ENCODE measurements at places on chromosomes 2 and 18.

DNA sequence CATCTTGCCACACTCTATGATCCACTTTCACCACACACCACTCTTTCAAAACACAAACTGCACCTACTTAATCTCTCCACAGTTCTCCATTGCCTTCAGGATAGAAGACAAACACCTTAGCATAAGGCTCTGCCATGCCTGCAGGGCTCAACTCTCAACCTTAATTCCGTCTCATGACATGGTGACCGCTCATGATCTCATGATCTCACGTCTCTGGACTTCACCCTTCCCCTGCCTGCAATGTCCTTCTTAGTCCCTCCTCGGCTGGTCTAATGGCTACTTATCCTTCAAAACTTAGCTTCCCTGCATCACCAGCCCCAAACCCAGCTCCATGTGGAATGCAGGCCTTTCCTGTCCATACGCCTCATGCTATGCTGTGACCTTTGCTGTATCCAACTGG is 85.3 kb downstream of the ACVR1 start:
- H3K27ac ChIP-seq, result peak overlapping the region; percentile 88
- no peaks in the 10 kb centered on the region for H3K27me3 ChIP-seq
- H3K4me1 ChIP-seq, result peaks cover 92% of the 10 kb centered on the region
- DNase-seq, result peak; percentile 57
- no peak overlapping the region for H3K4me3 ChIP-seq

- H3K36me3 ChIP-seq, result no peaks in the 10 kb centered on the region
- peaks cover 3% of the 10 kb centered on the region for H3K27me3 ChIP-seq
- no peak overlapping the region for H3K27ac ChIP-seq
- H3K4me3 ChIP-seq, result no peak overlapping the region
- no peaks in the 10 kb centered on the region for H3K4me1 ChIP-seq
Observed at GRCh38 chr18:57297306-57297705, 55.1 kb upstream of the ST8SIA3 start.

DNA sequence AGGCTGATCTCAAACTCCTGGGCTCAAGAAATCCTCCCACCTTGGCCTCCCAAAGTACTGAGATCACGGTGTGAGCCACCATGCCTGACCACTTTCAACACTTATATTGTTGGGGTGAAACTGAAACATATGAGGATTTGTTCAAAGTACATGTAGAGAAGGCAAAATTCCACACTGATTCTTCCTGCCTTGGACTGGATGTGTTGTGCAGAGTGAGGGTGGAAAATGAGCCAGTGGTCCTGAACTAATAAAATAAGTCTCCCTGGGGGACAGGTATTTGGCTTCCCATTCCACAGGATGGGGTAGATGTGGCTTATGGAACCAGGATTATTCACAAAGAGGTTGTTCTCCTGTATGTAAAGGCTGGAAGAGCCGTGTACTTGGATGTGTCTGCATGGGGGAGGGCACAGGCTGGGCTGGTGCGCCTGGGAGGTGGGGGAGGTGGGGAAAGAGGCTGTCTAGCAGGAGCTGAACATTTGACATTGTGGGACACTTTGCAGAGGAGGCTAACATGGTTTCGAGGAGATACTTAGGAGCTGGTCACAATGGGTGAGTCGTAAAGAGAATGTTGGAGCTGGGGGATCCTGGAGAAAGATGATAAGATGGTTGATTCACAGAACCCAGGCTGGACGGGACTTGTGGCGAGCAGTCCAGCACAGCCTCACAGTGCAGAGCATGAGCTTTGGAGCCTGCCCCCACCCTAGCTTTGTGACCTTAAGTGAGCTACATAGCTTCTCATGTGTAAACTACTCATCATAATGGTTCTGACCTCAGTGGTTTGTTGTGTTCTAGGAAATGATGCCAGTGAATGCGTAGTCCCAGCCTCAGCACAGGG is at the start of gene TXNDC2:
TSS of gene TXNDC2 (plus strand) at position 804 of the 835 bp plus-strand sequence. CDS start 708 bp downstream, outside the sequence.
- no peaks in the 10 kb centered on the region for H3K27me3 ChIP-seq
- no peaks in the 10 kb centered on the region for H3K36me3 ChIP-seq
- no peak within 1 kb of the TSS for H3K27ac ChIP-seq

GRCh38 chr2:84788027-84788426 is 92.9 kb downstream of the TRABD2A start:
- no peak overlapping the region for H3K27ac ChIP-seq
- H3K4me3 ChIP-seq, result no peak overlapping the region
- DNase-seq, result no peak
- no peaks in the 10 kb centered on the region for H3K27me3 ChIP-seq

- H3K4me1 ChIP-seq, result no peaks in the 10 kb centered on the region
- H3K27me3 ChIP-seq, result peaks cover 8% of the 10 kb centered on the region
- DNase-seq, result peak; percentile 21
- peak within 1 kb of the TSS; percentile 59 for H3K27ac ChIP-seq
Observed at GRCh38 chr18:50559752-50560680, at the start of gene MAPK4. Gene MAPK4, plus strand, starts transcription at chr18:50560087. Its CDS starts 103,872 bp downstream, at chr18:50663959.

- DNase-seq, result no peak
- no peak overlapping the region for H3K27ac ChIP-seq
- H3K4me3 ChIP-seq, result no peak overlapping the region
- peaks cover 52% of the 10 kb centered on the region for H3K4me1 ChIP-seq
- H3K27me3 ChIP-seq, result no peaks in the 10 kb centered on the region
Observed at GRCh38 chr2:201137505-201138400, 21.8 kb downstream of the CFLAR start.

DNA sequence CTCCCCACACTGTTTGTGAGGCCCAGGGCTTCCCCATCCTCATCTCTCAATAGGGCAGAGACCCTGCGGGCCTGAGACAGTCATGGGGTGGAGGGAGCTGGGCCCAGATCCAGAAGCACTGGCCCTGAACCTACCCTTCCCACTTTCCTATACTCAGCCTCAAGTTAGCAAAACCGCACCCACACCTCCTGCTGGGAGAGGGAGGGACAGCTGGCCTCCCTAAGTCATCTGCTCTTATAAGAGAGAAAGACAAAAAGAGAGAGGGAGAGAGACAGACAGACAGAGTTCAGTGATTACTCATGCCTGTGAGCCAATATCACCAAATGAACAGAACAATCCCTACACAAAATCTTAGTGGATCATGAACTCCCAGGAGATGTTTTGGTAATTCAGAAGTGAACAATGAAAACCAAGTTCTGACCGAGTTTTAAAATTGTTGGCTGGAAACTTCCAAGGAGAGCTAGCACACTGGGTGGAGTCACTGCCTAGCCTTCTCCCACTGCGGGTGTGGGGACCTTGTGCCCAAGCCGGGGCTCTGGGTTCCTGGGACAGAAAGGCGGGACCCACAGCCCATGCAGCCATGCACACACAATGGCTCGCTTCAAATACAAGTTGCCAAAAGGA is 130.5 kb downstream of the PXDN start:
- DNase-seq, result no peak
- H3K36me3 ChIP-seq, result no peaks in the 10 kb centered on the region
- no peak overlapping the region for H3K4me3 ChIP-seq
- no peaks in the 10 kb centered on the region for H3K27me3 ChIP-seq
- no peaks in the 10 kb centered on the region for H3K4me1 ChIP-seq
